ENCODE measurements at places on chromosomes 2 and 18. TPM values are rescaled to one million over a fixed set of nuclear protein-coding genes. Genes with fewer than 3 reads are reported as not detected.

CYP27C1 gene
- 0.26 TPM for total RNA-seq

GRCh38 chr2:28342081-28342967, 50.3 kb upstream of the FOSL2 start:
- peak; percentile 94 for DNase-seq

KYNU gene
- 9.4 TPM for total RNA-seq

- DNase-seq, result no peak
These were observed 998.0 kb upstream of the FANCL start for GRCh38 chr2:59239146-59239545.

DNA sequence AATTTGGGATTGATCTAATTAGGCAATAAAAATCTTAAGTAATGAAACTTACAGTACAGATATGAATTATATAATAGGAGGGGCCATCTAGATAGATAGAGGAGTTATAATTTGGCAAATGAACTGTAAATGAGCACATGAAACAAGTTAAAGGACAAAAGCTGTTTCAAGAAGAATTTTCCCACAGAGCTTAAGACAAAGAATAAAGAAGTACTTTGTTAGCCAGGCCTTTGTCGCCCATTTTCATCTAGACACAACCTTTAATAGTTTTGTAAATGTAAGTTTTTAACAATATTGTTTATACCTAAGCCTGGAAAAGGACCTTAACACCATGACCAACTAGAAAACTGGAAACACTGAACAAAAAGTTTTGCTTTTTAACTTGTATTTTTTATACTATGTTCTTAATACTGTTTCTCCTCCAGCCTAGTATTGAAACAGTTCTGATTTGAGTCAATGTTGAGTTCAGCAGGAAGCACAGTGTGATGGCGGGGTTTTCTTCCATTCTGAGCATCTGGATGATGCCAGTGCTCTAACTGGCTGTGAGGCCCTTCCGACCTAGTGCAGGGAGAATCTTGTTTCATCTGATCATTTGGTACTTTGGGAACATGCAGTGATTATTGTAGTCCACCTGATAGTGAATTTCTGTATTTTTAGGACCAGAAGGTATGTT, 37.6 kb downstream of the FARP2 start:
- no peak for DNase-seq

GATA6 gene
- total RNA-seq, result 9.5 TPM

CD207 gene
- 1.7 TPM for total RNA-seq

DNA sequence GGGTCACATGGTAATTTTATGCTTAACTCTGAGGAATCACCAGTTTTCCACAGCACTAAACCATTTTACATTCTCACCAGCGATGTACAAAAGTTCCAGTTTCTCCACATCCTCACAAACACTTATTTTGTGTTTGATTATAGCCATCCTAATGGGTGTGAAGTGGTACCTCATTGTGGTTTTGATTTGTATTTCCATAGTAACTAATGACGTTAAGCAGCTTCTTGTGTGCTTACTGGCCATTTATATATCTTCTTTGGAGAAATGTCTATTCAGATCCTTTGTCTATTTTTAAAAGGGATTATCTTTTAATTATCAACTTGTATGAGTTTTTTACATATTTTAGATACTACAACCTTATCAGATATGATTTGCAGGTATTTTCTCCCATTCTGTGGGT, 42.0 kb downstream of the CCDC150 start:
- DNase-seq, result no peak

LTBP1 gene
- total RNA-seq, result 254 TPM

Data from esophagus muscularis mucosa (tissue), 4 donors.